Substantia nigra (tissue), 51 donors: ENCODE measurements at places on chromosomes 7 and 10.

GRCh38 chr7:137003566-137003965 is 135.1 kb downstream of the CHRM2 start:
- no peak for DNase-seq

- DNase-seq, result no peak
These were observed 7.3 kb upstream of the ZNF518A start for GRCh38 chr10:96122824-96123223.

GRCh38 chr10:61151059-61151458 is 207.1 kb upstream of the RHOBTB1 start:
- DNase-seq, result no peak

GRCh38 chr7:112723416-112723815 is 66.8 kb downstream of the TMEM168 start:
- DNase-seq, result no peak

- DNase-seq, result no peak
These were observed 97.6 kb downstream of the AASS start for GRCh38 chr7:122046402-122046801.
